CD4-positive, alpha-beta T cell treated with Interleukin-10 for 1 hour (primary cell): ENCODE measurements at places on chromosomes 13 and 19.

GRCh38 chr19:1177322-1178114 lies 3.5 kb upstream of the SBNO2 start:
- DNase-seq = no peak

DNA sequence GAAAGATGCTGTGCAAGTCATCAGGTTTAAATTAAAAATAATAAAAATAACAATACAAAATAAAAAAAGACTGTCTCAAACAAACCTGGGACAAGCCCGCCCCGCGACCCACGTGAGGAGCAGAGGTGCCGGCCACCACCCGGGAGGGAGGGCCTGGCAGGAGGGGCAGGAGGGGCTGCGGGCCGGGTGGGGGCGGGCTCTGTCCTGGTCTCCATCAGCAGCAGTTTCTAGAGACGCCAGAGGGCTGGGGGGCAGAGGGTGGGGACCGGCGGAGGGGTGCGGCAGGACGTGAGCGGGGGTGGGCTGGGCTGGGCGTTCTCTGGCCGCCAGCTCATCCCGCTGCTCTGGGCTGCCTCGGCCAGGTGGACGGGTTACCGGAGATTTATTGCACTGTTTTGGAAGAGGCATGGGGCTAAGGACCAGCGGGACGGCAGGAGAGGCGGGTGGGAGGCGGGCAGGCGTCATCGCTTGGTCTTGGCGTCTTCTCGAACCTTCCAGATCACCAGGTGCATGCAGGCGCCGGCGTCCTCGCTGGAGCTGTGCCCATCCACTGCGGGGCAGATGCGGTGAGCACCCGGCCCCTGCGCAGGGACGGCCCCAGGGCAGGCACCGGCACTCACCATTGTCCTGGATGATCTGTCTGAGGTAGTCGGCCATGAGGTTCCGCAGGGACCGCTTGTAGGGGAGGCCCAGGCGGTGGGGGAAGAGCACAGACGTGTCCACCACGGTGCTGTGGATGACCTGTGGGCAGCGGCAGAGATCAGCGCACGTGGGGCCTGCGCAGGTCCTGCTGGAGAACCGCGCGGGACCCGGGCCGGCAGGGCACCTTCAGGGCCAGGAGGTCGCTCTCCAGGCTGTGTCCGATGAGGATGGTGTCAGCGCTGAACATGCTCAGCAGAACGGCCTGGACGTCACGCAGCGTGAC lies 3.8 kb upstream of the ATP8B3 start:
- no peak for DNase-seq

DNA sequence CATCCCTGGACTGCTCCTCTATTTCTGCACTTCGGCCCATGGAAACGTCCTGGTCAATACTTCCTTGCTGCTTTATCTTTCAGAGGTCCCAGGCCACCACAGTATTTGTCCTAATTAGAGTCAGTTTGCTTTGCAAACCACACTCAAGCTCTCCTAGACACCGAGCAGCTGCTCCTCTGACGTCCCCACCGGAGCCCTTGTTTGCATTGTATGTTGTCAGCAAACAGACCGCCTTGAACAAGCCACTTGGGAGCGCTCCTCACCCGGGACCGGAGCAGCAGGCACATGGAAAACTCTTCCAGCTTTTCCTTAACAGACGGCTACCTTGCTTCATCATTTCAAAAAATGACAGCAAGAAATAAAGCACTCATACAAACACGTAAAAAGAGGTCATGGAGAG lies 51.5 kb upstream of the GTF3A start:
- DNase-seq = no peak

- no peak for DNase-seq
These were observed 314.7 kb downstream of the OLFM4 start for GRCh38 chr13:53343361-53343744.

GRCh38 chr19:14748601-14749000 lies 29.8 kb downstream of the ADGRE2 start:
- no peak for DNase-seq

DNA sequence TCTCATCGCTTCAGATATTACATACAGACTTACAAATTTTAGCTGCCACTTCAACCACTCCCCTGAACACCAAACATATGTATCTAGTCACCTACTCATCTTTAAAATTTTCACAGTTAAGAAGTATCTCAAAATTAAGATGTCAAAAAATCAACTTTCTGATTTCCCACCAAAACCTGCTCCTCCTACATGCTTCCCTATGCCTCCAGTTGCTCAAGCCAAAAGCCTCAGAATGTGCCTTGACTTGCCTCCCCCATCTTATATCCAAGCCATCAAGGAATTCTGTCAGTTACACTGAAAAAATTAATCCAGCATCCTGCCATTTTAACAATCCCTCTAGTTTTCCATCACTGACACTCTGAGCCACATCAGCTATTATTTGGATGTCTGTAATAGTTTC lies 85.0 kb downstream of the SPRY2 start:
- DNase-seq = no peak

DNA sequence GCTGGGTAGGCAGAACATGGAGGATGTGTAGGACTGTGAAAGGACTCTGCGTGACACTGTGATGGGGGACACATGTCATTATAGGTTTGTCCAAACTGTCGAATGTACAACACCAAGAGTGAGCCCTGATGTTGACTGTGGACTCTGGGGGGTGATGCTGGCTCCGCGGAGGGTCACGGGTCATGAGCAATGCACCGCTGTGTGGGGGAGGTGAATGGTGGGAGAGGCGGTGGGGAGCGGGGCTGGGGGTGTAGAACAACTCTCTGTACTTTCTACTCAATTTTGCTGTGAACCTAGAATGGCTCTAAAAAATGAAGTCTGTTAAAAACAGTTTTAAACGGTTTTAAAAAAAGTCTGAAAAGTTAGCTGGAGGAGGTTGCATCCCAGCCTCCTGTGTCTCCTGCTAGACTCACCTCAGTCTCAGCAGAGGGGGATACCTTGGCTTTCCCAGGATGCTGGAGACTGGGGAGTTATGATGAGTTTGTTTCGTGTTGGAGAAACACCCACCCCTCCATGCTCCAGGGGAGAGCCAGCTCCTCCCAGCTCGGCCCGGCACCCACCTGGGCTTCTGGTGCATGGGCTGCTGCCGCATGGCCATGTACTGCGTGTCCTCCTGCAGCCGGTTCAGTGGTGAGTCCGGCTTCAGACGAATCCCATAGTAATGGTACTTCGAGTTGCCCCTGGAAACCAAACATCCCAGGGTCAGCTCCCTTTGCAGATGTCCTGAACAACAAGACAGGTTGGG lies 34.7 kb upstream of the RANBP3 start:
- no peak for DNase-seq

DNA sequence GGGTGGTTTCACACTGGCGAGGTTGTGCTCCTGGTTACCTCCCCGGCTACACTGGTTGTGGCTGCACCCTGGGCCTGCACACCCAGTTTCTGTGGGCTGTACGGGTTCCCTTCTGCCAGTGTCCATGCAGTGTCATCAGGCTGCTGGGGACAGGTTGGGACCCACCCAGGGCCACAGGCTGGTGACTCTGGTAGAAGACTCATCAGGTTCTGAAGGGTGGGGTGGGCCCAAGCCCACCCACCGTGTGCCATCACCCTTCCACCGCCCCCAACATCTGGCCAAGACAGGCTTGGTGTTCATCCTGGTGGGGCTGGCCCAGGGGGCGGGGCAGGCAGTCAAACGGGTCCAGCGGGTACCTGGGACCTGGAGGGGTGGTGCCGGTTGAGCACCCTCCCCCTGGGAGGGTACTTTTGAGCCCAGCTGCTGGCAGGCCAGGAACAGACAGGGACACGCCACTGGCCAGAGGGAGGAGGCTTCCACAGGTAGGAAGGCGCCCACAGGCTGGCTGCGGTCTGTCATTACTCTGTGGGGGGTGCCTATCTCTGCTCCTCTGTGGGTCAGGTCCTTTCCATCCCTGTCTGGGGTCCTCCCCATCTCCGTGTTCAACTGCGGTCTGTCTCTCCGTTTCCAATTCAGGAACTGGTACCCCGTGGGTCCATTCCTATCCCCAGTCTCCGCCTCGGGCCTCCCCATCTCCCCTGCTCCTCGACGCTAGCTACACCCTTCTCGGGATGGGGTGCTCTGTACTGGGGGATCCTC lies at the start of gene RNF225:
TSS of gene RNF225 (plus strand) at position 437 of the 759 bp plus-strand sequence. CDS start 434 bp downstream, outside the sequence.
- DNase-seq = no peak

DNA sequence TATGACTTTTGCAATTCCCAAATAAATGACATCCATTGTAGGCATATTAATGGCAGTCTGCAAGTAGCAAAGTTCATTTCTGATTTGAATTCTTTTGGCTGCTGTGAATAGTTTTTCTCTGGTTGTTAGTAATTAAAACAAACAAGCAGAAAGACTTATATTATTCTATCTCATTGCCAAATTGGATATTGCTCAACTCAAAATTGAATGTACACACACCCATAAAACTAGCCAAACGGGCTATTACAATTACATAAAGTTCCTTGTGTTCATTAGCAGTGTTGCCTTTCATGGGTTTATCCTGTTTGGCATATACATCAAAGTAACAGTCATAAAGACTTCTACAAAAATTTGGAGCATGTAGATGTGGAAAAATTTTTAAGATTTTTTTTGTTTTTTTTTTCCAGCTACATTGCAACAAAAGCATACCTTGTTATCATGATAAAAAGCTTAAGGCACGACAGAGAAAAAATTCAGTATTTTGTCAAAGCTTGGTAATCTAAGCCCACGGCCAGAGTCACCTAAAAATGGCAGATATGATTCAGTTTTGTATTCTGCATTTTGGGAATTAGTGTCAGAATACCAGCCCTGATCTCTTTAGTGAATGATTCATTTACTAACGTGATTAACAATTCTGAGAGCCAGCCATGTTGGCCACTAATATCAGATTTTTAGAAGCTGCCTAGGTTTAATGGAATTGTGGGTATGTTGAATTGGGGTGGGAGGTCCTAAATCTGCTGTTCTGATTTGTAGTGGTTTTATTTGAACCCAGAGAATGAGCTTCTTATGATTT lies 108.4 kb downstream of the KLF5 start:
- no peak for DNase-seq

- DNase-seq = peak; percentile 62
These were observed 3.3 kb upstream of the NAPA start for GRCh38 chr19:47518139-47518538.

DNA sequence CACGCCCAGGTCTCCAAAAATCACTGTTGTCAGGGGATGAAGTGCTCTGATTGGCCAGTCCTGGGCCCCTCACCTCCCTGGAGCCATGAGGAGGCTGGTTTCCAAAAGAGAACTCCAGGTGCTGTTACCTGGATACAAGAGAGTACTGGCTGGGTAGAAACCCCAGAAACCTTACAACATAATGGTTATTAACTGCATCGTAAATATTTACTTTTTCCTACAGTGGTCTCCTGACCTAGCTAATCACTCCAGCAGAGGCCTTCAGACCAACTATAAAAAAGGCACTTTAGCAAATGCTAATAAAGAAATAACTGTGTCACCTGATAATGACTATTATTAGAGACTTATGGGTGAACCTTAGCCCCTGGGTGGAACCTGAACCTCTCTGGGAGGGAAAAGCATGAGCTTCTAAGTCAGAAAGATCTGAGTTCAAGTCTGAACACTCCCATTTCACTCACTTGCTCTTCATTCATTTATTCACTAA lies 1.5 kb upstream of the IGSF23 start:
- DNase-seq = no peak

GRCh38 chr13:67150608-67151007 lies 79.5 kb downstream of the PCDH9 start:
- no peak for DNase-seq

GRCh38 chr19:10289836-10290356 lies at the start of gene ICAM5:
Gene ICAM5 (plus strand): TSS chr19:10289952. CDS start chr19:10290044, 92 bp downstream.
- DNase-seq = peak; percentile 41

DNA sequence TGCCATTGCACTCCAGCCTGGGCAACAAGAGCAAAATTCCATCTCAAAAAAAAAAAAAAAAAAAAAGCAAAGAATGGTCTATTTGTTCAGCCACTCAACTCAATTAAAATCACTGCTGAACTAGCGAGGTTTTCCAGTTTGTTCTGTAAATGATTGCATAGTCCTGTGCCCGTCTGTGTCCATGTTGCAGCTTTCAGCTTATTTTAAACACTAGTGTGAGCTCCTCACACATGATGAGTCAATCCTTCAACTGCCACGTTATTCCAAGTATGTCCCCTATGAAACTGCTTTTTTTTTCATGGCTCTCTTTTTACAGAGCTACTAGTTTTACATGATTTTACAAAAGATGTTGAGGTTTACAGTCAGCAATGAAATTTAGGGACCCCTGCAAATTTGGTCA lies 12.2 kb downstream of the SUGP2 start:
- no peak for DNase-seq

GRCh38 chr19:4103080-4103433 lies 20.9 kb downstream of the MAP2K2 start:
- no peak for DNase-seq

GRCh38 chr19:6738787-6739389 lies 592 bp upstream of the TRIP10 start:
- DNase-seq = peak; percentile 43

- DNase-seq = no peak
These were observed 66.0 kb upstream of the DOCK9 start for GRCh38 chr13:99043831-99044231.

GRCh38 chr19:8034178-8034525 lies 18.4 kb upstream of the CCL25 start:
- DNase-seq = no peak

DNA sequence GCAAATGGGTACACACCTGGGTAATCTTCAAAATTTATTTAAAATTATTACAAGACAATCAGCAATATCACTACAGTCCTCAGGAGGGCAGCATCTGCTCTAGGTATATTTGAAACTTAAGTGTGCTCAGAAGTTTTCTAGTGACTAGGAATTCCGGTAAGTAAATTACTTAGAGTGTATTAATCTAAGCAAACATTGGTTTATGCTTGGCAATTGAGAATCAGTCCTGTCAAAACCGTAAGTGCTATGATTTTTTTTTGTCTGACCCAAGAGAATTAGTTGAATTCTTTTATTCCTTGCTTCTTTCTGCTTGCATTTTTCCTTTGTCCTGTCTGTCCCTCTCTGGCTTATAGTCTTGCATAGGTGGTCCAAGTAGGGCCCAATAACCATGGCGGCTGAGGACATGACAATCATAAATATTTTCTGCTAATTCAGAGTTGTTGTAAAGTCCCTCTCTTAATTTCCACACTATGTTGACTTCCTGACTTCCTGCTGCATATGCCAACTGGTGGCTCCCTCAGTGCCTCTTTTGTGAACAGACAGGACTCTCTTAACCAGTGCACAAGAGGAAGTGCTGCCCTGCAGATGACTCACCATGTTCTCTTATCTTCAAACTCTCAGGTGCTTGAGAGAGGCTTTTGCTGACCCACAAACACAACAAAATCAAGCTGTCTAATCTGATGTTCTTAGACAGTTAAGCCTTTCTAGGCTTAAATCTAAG lies 82.2 kb downstream of the SLAIN1 start:
- peak; percentile 47 for DNase-seq

- DNase-seq = no peak
These were observed 97.3 kb downstream of the CACNA1A start for GRCh38 chr19:13408889-13409518.

- no peak for DNase-seq
These were observed 347.4 kb downstream of the FGF9 start for GRCh38 chr13:22018076-22018835.

GRCh38 chr13:112073245-112074138 lies 6.5 kb downstream of the SOX1 start:
- DNase-seq = no peak

DNA sequence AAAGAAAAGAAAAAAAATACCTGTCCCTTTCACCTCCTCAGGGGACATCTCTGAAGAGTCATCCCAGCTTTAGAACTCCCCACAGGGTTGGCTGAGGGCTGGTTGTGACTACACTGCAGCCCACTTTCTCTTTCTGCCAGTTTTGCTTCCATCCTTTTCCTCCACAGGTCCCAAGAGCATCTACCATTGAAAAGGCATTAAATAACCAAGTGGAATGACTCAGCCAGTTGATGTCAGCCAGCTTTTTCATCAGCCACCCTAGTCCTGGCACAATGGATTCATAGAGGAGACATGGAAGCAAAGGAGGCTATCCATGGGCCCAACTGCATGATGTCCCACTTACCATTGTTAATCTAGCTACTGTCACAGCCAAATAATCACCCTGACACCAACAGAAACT lies 9.2 kb upstream of the RCBTB1 start:
- no peak for DNase-seq
